ENCODE measurements at places on chromosomes 7 and 10. TPM values are rescaled to one million over a fixed set of nuclear protein-coding genes. Genes with fewer than 3 reads are reported as not detected.

CHST12 gene
- total RNA-seq, result 6.8 TPM

CRYGN gene
- total RNA-seq, result not detected

ZNF736 gene
- total RNA-seq, result 11.2 TPM

MDH2 gene
- 52.2 TPM for total RNA-seq

CDH23 gene
- total RNA-seq, result under 0.01 TPM

LRRD1 gene
- under 0.01 TPM for total RNA-seq

NME8 gene
- not detected for total RNA-seq

CRHR2 gene
- not detected for total RNA-seq

CHAT gene
- not detected for total RNA-seq

INHBA gene
- total RNA-seq, result 0.60 TPM

MYO1G gene
- 0.17 TPM for total RNA-seq

CCL24 gene
- not detected for total RNA-seq

PBLD gene
- total RNA-seq, result 4.4 TPM

CXCL12 gene
- total RNA-seq, result 2.9 TPM

PTER gene
- 7.5 TPM for total RNA-seq

IFIT3 gene
- 14.1 TPM for total RNA-seq

MGAM2 gene
- not detected for total RNA-seq

GARIN1A gene
- total RNA-seq, result 0.14 TPM

GJD4 gene
- not detected for total RNA-seq

CALHM3 gene
- not detected for total RNA-seq

FAM237B gene
- total RNA-seq, result not detected

VAX1 gene
- total RNA-seq, result not detected

GPER1 gene
- 2.0 TPM for total RNA-seq

LAMTOR4 gene
- 55.1 TPM for total RNA-seq

ATOH7 gene
- not detected for total RNA-seq
